A549 (cell line): ENCODE measurements at places on chromosomes 1 and 21.

DNA sequence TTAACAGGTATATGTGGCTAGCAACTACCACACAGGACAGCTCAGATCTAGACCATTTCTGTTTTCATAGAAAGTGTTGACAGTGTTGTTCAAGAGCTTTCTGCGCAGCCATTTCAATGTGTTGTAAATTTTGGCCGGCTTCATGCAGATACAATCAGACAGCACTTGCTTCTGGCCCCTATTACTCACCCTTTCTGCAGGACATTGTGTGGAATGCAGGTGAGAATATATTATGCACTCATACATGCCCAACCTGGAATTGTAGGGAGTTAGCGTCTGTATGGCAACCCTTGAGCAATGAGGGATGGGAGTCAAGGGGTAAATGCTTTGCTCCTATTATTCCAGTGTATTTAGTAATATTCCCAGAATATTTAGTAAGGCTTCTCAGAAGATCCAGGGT, 180.9 kb upstream of the PLXNA2 start:
- no peak for DNase-seq

GRCh38 chr1:219041818-219042217, 131.9 kb upstream of the LYPLAL1 start:
- no peak for DNase-seq

DNA sequence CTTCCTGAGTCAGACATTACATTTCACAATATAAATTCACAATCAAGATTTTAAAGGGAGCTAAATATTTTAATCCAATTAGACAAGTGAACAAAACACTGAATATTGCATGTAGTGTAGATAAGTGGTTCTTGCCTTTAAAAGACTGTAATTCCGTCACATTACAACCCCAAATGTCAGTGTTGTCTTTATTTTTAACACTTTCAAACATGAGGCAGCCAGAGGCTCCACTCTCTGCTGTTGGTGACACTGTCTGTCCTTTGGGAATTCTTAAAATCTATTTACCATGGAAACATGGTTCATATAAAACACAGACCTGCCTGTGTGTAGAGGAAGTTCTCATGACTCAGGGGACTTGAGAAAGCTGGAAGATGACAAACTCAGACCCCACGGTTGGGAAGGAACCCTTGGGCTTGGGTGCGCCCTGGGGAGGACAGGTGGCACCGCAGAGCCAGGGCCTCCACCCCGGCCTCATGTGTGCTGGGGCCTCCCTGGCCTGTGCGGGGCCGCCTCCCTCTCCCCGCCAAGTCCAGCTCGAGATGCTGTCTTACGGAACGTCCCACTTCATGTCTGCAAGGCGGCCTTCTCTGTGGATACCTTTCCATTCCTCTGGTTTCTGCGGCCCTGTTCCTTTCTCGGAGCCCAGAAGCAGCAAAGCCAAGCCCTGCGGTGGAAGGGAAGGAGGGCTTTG, 239.0 kb downstream of the SDCCAG8 start:
- no peak for DNase-seq

DNA sequence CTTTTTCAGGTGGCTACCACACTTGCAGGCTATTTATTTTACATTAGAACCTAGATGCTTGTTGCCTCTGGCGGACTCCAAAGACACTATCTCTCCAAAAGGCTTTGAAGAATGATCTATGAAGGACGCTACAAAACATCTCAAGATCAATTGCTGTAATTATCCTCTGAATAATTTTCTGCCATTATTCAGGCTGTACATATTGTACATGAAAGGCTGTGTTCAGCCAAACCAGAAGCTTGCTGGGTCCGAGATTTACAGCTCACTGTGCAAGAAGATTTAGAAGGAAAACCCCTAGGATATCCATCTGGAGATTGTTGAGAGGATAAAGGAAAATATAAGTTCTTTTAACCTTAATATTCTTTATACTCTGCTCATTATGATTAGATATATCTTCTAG, 523.6 kb upstream of the PLXNA2 start:
- DNase-seq: no peak

- DNase-seq: no peak
Observed at GRCh38 chr1:93905051-93905450, 4.2 kb downstream of the GCLM start.

DNA sequence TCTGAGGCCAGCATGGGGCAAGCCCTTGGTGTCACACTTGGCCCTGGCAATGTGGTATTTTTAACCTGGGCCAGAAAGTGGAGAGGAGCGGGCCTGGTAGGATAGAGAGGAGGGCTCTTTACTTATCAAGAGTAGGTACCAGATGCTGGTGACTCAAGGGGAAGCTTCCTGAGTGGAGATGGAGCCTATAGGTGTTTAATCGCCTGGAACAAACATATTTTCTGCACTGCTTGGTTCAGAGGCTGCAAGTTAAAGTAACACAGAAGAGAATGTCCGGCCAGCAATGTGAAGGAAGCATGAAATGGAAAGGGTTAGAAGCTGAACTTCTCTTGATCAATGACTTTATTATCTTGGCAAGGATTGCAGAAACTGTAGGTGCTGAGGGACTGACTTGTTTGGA, 74.3 kb downstream of the DDR2 start:
- DNase-seq: no peak

- DNase-seq: no peak
Observed at GRCh38 chr1:41726899-41727748, 191.6 kb downstream of the HIVEP3 start.
